Activated CD8-positive, alpha-beta memory T cell treated with anti-CD3 and anti-CD28 coated beads, Interleukin-2, amount 50 U/mL, for 48 hours (primary cell): ENCODE measurements at places on chromosomes 2 and 18.

- no peak for DNase-seq
Observed at GRCh38 chr18:10114717-10115463, 201.1 kb downstream of the VAPA start.

GRCh38 chr2:167928434-167928833, 319.0 kb downstream of the STK39 start:
- no peak for DNase-seq

DNA sequence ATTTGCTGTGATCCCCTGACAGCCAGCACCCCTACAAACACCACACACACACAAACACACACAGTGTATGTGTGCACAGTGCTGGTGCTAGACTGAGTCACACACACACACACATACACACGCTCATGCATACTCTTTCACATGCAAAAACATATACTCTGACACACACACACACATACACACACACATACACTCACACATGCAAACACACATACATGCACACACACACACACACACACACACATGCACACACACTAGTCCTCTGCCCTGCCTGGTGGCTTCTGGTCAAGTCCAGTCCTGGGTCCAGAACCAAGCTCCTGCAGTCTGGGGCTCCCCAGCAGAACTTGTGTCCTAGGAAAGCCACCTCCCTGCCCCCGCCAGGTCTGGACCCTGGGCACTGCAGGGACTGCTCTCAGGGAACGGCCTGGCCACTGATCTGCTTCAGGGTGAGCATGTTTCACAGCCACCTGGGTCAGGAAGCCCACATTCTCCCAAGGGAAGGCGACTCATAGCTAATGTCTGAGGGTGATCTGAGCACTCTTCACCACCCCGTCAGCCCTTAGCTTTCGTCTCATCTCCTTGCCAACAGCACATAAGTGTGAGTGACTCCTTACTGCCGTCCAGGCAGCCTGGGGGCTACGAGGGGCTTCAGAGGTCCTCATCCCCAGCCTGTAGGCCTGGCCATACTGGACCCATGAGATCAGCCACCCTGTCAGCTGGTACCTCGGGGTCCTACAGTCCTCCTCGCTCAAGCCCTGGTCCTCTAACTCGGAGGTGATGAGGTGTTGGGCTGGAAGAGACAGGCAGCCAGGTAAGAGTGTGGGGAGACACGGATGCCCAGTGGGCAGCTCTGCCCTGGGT, 88.1 kb downstream of the MCFD2 start:
- peak; percentile 41 for DNase-seq

DNA sequence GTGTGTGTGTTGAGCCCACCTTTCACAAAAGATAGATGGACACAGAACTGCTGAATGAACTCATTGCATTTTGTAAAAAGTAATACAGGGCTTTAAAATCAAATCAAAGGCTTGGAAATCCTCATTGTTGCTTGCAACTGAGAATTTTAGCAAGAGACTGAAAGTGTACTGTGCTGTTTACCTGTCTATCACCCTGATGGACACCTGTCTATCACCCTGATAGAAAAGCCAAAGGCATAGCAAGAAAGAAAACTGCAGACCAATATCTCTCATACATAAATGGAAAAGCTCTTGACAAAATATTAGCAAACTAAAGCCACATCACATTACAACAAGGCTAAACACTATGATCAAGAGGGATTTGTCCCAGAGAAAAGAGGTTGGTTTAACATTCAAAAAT, 107.5 kb upstream of the TMEM18 start:
- no peak for DNase-seq

DNA sequence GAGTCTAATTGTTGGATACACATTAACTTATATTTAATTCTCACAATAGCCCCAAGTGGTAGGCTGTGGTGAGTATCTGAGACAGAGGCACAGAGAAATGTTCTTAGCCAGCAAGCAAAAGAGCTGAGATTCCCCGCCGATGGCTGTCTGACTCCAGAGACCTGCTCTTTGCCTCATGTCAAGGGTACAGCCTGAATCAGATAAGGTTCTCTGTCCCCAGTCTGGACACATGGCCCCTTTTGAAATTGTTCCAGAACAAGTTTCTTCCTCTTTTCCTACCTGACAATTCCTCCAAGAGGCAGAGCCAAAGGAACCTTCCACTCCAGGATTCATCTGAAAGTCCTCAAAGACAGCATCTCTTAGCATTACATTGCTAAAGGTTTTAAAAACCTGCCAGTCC, 512.9 kb upstream of the TNP1 start:
- no peak for DNase-seq

DNA sequence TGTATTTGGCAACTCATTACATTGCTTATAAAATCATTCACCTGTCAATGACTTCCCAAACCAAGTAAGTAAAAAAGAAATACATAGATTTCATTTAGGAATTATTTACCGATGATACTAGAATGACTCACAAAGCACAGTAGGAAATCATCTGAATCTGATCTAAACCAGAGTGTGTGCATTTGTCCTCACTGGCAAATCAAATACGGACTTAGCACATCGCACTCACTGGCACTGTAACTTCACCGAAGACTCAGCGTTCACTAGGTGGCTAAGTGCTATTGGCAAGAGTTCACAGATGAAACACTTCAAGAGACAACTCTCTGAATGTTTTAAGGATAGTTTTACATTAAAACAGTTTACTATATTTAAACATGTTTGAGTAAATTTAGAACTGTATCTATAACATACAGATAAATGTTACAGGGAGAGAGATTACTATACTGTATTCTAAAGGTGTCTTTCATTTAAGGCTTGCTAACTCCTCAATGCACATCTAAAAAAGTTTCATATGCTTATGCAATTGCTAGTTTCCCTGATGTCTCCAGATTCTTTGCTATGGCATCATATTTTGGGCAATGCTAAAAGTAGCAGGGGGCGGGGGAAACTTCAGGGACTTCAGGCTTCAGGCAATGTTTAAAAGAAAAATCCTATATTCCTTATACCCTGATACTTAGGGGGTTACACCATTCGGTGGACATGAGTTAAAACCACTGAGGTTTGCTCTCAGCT, 48.8 kb downstream of the STK39 start:
- DNase-seq, result no peak

GRCh38 chr2:240953426-240954410, 44.7 kb upstream of the SNED1 start:
- peak; percentile 26 for DNase-seq

GRCh38 chr2:62194558-62195420, 1.1 kb upstream of the B3GNT2 start:
- DNase-seq, result no peak
